ENCODE measurements at places on chromosomes 6 and 20.

- DNase-seq: no peak
Observed at GRCh38 chr20:5195655-5196054, 68.8 kb downstream of the CDS2 start.

- DNase-seq: no peak
Observed at GRCh38 chr20:6654513-6655252, 112.8 kb upstream of the BMP2 start.

- peak; percentile 36 for DNase-seq
Observed at GRCh38 chr20:59598625-59599310, 5.6 kb upstream of the PHACTR3 start.

DNA sequence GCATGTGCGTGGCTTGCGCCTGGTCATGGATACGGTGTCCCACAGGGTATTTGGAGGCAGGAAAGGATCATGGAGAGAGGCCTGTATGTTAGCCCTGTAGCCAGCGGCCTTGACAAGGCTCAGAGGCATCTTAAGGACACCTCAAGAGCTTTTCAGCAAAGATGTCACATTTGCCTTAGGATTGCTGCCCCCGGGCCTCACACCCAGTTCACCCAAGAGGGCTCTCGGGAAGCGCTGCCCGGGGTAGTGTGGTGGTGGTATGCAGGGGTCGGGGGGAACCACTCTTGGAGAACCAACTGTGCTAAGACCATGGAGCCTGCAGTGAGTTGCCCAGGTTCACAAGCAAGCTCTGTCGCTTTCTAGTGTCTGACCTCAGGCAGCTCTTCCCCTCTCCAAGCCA, 36.9 kb upstream of the VSTM2L start:
- DNase-seq: no peak

- DNase-seq: no peak
Observed at GRCh38 chr6:50093938-50094272, 44.2 kb upstream of the DEFB112 start.

GRCh38 chr20:6269168-6269873, 146.5 kb upstream of the FERMT1 start:
- no peak for DNase-seq

DNA sequence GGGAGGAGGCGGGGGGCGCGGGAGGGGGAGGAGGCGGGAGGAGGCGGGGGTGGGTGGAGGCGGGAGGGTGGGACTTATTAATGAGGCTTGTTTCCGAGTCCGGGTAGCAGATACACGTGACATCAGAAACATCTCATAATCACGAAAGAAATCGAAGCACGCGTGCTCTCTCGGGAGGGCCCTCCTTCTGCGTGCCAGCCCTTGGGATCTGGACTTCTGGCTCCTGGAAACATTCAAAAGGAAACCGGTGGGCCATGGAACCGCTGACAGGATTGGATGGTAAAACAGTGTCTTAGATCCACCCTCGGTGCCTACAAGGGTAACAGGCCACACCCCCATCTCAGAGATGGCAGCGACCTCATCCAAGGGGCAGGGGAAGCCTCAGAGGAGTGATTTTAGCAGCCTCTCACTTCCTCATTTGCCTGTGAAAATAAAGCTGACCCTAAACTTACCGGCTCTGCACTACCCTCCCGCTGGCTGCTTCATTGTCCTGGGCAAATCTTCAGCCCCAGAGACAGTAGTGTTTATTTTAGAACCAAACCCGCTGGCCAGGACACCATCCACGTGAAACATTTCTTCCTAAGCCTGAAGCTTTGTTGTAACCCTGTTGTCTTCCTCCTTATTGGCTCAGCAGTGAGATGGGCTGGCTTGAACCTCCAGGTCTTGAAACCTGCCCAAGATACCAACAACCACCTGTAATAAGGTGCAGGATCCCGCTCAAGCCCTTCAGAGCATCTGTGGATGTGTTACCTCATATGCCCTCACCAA, 97.5 kb downstream of the PSMG4 start:
- peak; percentile 90 for DNase-seq

DNA sequence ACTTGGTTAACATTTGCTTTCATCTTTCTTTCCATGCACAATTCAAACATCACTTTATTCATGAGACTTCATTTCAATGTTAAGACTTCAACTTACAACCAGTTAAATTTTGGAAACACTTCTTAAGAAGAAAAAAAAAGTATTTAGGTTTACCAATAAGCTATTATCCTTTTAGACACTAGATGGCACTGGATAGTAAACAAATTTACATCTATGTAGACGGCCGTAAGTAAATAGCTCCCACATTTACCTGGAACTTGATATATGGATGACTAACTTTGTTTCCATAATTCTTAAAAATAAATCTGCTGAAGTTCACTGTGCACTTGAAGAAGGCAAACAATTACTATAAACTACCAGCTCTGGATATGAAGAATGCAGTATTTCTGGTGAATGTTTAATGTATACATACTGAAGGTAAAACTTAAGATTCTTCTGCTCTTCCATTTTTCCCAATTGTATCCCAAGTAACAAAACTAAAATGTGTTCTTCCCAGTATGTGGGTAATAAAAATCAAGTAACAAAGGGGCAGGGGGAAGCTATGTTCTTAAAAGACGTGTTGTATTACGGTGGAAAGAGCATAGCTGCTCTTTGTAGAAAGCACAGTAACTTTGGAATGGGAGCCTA, 130.6 kb upstream of the C6orf118 start:
- no peak for DNase-seq

DNA sequence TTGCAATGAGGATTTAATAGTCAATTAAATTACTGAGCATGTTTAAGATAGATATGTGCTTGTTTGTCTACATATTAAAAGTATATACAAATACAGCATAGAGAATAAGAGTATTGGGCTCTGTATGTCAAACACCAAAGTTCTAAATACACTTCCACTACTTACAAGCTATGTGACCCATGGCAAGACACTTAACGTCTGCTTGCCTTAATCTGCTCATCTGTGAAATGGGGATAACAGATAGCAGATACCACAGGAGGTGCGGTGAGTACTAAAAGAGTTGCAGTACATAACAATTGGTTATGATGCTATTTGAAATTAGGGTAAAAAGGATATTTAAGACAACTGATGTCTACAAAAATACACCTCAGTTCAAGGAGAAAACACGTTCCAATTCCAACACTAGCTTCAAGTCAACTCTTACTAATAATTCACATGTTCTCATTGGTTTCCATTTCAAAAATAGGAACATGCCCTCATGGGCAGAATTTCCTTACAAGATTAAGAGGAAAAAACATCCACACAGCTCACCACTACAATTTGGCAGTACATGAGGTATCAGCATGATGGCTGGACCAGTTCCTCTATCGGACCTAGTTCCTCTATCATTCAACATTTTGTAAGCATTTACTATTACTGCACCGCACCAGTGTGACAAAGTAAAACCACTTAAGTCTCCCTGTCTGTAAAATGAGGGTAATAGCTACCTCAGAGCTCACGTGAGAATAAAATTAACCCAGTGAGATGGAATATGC, 101.1 kb downstream of the SMLR1 start:
- DNase-seq: no peak

- DNase-seq: no peak
Observed at GRCh38 chr20:40993794-40994540, 34.7 kb upstream of the TOP1 start.

DNA sequence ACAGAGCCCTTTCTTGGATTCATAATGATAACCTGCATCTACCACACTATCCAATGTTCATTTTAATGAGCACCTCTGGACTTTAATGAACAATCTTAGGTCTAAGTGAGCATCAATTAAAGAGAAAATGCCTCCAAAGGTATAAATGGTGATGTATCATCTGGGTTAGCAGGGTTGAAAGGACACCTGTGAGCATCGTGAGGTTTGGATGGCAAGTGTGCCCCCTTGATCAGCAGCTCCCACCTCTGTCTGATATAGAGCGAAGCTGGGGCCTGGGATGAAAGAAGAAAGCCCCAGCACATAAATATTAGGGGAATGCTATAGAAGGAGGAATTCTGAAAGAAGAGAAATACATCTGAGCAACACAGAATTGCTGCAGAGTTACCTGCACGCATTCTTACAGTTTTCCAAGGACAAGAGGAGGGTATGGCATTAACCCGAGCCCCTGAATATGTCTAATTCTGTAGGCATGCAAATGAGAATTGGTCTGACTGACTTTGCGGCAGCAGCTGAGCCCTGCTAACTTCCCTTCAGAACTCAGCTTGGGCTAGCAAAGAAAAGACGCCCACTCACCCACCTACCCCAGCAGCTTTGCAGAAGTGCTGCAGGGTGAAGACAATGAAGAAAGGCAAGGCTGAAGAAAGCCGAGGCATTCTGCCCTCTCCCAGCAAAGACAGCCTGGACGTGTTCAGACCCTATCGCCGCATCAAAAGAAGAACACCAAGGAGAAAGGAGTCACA, 136.2 kb downstream of the GMPR start:
- no peak for DNase-seq

DNA sequence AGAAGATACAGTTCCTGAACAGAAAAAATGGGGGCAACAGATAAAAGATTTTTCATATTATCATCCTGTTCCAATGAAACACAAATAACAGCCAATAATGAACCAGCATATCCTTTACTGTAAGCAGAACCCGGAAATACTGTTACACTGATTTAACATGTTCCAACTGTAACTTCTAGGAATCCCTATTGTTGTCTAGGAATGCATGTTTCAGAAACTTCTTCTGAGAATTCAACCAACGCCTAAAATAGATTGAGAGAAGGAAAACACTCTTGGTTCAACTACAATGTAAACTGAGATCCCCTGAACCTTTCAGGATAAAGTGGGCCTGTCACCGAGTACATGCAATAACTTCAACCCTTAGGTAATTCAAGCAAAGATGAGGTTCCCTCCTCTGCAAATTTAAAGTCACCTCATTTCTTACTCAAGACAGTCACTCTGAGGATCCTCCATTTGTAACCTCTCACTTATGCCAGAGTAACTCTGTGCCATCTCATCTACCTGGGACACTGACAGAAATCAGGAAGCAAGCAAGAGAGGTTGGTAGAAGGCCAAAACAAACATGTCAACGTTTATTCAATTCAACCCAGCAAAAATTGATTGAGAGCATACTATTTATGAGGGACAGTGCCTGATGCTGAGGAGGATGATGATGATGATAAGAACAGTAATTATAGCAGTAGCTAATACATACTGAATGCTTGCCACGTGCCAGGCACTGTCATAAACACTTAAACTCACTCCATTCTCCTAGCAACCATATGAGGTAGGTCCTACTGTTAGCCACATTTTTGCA, 14.1 kb downstream of the UBE3D start:
- DNase-seq: no peak

GRCh38 chr20:39909447-39909846, 779.6 kb downstream of the MAFB start:
- DNase-seq: no peak

Measured in CD8-positive, alpha-beta T cell (primary cell).